ENCODE measurements at places on chromosomes 12 and 14.

DNA sequence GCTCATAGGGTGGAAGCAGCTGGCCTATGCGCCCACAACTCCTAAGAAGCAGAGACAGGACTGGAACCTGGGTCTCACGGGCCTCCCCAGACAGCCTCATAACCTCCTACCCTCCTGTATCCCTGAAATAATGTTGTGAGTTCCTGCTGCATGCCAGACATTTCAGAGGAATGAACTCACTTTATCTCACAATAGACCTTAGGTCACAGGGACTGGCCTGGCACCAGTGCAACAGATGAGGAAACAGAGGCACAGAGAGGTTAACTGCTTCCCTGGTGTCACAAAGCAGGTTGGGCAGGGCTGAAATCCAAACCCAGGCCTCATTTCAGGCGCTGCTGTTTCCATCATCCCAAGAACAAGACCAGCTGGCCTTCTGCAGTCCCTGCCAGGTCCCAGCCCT, 5.3 kb downstream of the PHETA1 start:
- H3K27ac ChIP-seq: no peak overlapping the region
- no peak overlapping the region for H3K4me3 ChIP-seq
- H3K36me3 ChIP-seq: peaks cover 4% of the 10 kb centered on the region
- H3K27me3 ChIP-seq: no peaks in the 10 kb centered on the region

GRCh38 chr14:77230914-77231313, 40.1 kb downstream of the NGB start:
- DNase-seq: no peak
- no peaks in the 10 kb centered on the region for H3K4me1 ChIP-seq
- no peak overlapping the region for H3K4me3 ChIP-seq
- peaks cover 14% of the 10 kb centered on the region for H3K36me3 ChIP-seq

GRCh38 chr12:123681605-123682004, 10.7 kb downstream of the TCTN2 start:
- H3K36me3 ChIP-seq: peaks cover 32% of the 10 kb centered on the region
- no peaks in the 10 kb centered on the region for H3K27me3 ChIP-seq
- H3K27ac ChIP-seq: no peak overlapping the region

DNA sequence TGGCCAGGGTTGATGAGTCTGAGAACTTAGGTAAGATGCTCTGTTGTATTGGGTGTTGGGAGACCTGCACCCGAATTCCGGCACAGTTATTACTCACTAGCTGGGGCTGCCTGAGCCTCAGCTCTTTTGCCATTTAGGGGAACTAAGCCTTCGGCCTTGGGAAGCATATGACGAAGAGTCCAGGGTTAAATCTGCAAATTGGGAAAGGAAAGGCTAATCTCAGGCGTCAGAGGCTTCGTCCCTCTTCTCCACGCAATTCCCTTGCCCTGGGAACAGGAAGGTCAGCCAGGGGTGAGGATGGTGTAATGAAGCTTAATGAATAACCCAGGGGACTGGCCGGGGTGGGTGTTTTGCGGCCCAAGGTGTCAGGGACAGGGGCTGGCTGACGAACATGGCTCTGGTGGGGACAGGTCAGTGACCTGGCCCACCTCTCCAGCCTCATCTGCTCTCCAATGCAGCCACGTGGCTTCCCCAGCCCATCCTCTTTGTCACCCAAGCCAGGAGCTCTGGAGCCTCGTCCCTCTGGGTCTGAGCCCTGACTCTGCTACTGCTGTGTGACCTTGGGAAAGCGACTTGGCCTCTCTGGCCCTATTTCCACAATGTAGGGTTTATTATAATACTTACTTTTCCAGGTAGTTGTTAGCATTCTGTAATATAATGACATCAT, 3.8 kb upstream of the SDSL start:
- DNase-seq: no peak
- H3K4me3 ChIP-seq: no peak overlapping the region
- no peaks in the 10 kb centered on the region for H3K36me3 ChIP-seq
- no peaks in the 10 kb centered on the region for H3K27me3 ChIP-seq
- no peak overlapping the region for H3K27ac ChIP-seq
- peaks cover 5% of the 10 kb centered on the region for H3K4me1 ChIP-seq

GRCh38 chr14:58992935-58993334, 195.5 kb upstream of the DAAM1 start:
- no peak overlapping the region for H3K27ac ChIP-seq
- peaks cover 74% of the 10 kb centered on the region for H3K27me3 ChIP-seq
- H3K4me3 ChIP-seq: no peak overlapping the region

- no peaks in the 10 kb centered on the region for H3K36me3 ChIP-seq
- H3K27me3 ChIP-seq: no peaks in the 10 kb centered on the region
- DNase-seq: peak; percentile 4
- no peak overlapping the region for H3K27ac ChIP-seq
These were observed 777.9 kb downstream of the FSCB start for GRCh38 chr14:43729143-43729542.

- H3K27ac ChIP-seq: peak overlapping the region; percentile 65
- peaks cover 51% of the 10 kb centered on the region for H3K36me3 ChIP-seq
- no peaks in the 10 kb centered on the region for H3K27me3 ChIP-seq
- H3K4me3 ChIP-seq: no peak overlapping the region
These were observed 105.4 kb downstream of the FBXL14 start for GRCh38 chr12:1488908-1489381.

DNA sequence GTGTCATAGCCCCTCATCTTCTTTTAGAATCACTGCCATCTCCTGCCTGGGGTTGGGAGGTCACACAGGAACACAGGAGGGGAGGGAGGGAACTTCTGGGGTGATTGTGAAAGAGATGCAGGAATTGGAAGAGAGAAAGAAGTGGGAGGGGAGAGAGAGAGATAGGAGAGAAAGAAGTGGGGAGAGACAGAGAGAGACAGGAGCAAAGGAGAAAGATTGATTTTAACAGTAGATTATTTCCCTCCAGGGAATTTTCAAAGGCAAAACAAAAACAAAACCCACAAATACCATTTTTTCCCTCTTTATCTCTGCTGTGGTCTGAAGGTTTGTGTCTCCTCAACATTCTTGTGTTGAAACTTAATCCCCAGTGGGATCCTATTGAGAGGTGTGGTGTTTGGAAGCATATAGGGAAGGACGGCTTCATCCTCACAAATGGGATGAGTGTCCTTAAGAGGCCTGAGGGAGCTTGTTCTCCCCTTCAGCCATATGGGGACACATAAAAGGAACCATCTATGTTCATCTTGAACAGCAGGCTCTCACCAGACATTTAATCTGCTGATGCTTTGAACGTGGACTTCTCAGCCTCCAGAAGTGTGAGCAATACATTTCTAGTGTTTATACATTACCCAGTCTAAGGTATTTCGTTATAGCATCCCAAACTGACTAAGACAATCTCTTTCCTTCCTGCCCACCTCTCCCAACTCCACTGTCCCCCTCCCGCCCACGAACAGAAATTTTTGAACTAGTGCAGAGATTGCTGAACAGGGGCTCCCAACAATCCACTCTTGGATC, 134.9 kb upstream of the MAX start:
- H3K4me1 ChIP-seq: peaks cover 33% of the 10 kb centered on the region
- H3K36me3 ChIP-seq: no peaks in the 10 kb centered on the region
- DNase-seq: peak; percentile 58
- peak overlapping the region; percentile 92 for H3K27ac ChIP-seq
- H3K27me3 ChIP-seq: no peaks in the 10 kb centered on the region
- peak overlapping the region; percentile 2 for H3K4me3 ChIP-seq

- no peak overlapping the region for H3K27ac ChIP-seq
- no peak overlapping the region for H3K4me3 ChIP-seq
- DNase-seq: no peak
- peaks cover 32% of the 10 kb centered on the region for H3K36me3 ChIP-seq
- H3K27me3 ChIP-seq: no peaks in the 10 kb centered on the region
- peaks cover 34% of the 10 kb centered on the region for H3K4me1 ChIP-seq
These were observed 19.0 kb downstream of the SUSD6 start for GRCh38 chr14:69630360-69630759.

DNA sequence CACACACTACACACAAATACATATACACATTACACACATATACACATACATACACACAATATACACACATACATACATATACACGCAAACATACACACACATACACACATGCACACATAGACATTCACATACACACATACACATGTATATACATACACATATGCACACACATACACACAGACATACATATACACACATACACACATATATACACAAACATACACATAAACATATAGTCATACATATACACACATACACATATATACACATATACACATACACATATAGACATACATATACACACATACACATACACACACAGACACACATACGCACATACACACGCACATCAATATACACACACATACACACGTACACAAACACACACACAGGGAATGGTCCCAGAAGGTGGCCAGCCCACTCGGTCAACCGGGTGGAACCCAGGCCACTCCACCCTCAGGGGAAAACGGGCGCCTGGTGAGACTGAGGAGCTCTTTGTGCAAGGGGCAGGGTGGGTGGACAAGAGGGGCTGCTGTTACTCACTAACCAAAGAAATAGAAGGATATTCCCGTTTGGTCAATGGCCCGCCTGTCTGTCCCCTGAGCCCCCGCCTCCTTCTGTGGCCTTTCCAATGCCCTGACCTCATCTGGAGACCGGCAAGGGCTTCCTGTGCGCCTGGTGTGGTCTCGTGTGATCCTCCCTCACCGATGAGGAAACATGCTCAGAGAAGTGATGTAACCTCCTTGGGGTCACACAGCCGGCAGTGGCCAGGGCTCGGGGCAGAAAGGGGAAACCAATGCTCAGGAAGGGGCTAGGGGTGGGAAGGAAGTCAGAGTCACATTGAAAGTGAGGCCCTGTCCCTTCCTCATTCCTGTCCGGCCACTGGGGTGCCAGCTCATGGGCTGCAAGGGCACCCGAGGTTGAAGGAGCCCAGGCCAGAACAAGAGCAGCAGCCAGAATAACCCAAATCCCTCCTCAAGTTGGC, 5.3 kb downstream of the TRPV4 start:
- no peak for DNase-seq
- H3K4me1 ChIP-seq: peaks cover 9% of the 10 kb centered on the region
- H3K4me3 ChIP-seq: no peak overlapping the region

DNA sequence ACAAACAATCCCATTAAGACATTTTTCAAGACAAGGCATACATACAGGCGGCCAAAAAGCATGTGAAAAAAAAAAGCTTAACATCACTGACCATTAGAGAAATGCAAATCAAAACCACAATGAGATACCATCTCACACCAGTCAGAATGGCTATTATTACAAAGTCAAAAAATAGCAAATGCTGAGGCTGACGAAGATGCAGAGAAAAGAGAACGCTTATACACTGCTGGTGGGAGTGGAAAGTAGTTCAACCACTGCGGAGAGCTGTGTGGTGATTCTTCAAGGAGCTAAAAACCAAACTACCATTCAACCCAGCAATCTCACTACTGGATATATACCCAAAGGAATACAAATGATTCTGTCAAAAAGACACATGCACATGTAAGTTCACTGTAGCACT, 216.7 kb downstream of the FOXG1 start:
- no peak overlapping the region for H3K4me3 ChIP-seq
- H3K27me3 ChIP-seq: peaks cover 100% of the 10 kb centered on the region
- H3K27ac ChIP-seq: no peak overlapping the region
- no peak for DNase-seq
- H3K36me3 ChIP-seq: no peaks in the 10 kb centered on the region

DNA sequence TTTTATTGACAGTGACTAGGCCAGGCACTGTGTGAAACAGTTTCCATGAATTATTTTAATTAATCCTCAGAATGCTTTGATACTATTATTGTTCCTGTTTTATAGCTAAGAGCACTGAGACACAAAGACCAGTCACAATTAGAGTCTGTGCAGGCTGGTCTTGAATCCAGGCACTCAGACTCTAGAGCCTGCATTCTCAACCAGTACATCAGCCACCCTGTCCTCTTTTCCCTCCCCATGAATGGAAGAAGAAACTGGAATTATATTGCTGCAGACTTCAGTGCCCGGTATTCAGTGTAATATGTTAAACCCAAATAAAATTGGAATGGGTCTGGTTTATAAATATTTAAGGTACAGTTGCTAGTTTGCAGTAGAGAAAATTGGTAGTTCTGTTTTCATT, 303.0 kb upstream of the RGS6 start:
- peaks cover 4% of the 10 kb centered on the region for H3K36me3 ChIP-seq
- no peak for DNase-seq
- H3K27me3 ChIP-seq: no peaks in the 10 kb centered on the region
- no peaks in the 10 kb centered on the region for H3K4me1 ChIP-seq

GRCh38 chr12:131540138-131540623, 170.7 kb upstream of the SFSWAP start:
- H3K27me3 ChIP-seq: peaks cover 2% of the 10 kb centered on the region
- H3K27ac ChIP-seq: no peak overlapping the region
- no peaks in the 10 kb centered on the region for H3K36me3 ChIP-seq
- no peaks in the 10 kb centered on the region for H3K4me1 ChIP-seq
- H3K4me3 ChIP-seq: no peak overlapping the region
- DNase-seq: no peak

DNA sequence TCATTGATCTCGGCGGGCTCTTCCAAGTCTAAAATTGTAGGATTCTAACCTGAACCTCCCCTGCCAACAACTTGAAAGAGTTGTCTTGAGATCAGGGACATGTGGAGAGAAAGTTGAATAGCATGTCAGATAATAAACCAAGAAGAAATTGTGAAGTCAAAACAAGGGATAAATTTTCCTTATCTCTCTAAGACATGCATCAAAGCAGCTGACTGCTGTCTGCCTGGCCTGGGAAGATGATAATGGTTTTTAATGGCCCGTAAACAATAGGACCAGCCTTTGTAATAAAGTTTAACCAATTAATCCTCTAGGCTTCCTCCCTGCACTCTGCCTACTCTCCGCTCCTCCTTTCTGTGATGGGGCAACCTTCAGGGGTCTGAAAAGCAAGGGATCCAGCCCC, 67.9 kb downstream of the DPF3 start:
- H3K4me1 ChIP-seq: no peaks in the 10 kb centered on the region
- DNase-seq: no peak
- H3K27ac ChIP-seq: no peak overlapping the region
- H3K27me3 ChIP-seq: no peaks in the 10 kb centered on the region

GRCh38 chr12:12559719-12560296, 2.9 kb downstream of the DUSP16 start:
- peak overlapping the region; percentile 95 for H3K27ac ChIP-seq
- H3K36me3 ChIP-seq: no peaks in the 10 kb centered on the region
- H3K4me1 ChIP-seq: peaks cover 25% of the 10 kb centered on the region
- H3K27me3 ChIP-seq: no peaks in the 10 kb centered on the region
- peak overlapping the region; percentile 69 for H3K4me3 ChIP-seq
- DNase-seq: no peak

- H3K4me1 ChIP-seq: no peaks in the 10 kb centered on the region
- H3K4me3 ChIP-seq: no peak overlapping the region
- no peaks in the 10 kb centered on the region for H3K27me3 ChIP-seq
- H3K27ac ChIP-seq: no peak overlapping the region
- H3K36me3 ChIP-seq: no peaks in the 10 kb centered on the region
- DNase-seq: no peak
These were observed 5.2 kb upstream of the RIMKLB start for GRCh38 chr12:8692573-8692972.
